Urinary bladder (tissue), 4 donors: ENCODE measurements at places on chromosomes 5 and 9.

GRCh38 chr5:73935719-73936118 lies 309.7 kb downstream of the ARHGEF28 start:
- no peak for DNase-seq

GRCh38 chr5:56673171-56673570 lies 142.2 kb upstream of the MAP3K1 start:
- no peak for DNase-seq

GRCh38 chr9:109241207-109241606 lies 74.2 kb upstream of the FRRS1L start:
- DNase-seq: no peak

GRCh38 chr5:113673041-113673440 lies 159.5 kb downstream of the YTHDC2 start:
- no peak for DNase-seq

GRCh38 chr5:10562201-10563109 lies 1.4 kb upstream of the ANKRD33B start:
- no peak for DNase-seq

DNA sequence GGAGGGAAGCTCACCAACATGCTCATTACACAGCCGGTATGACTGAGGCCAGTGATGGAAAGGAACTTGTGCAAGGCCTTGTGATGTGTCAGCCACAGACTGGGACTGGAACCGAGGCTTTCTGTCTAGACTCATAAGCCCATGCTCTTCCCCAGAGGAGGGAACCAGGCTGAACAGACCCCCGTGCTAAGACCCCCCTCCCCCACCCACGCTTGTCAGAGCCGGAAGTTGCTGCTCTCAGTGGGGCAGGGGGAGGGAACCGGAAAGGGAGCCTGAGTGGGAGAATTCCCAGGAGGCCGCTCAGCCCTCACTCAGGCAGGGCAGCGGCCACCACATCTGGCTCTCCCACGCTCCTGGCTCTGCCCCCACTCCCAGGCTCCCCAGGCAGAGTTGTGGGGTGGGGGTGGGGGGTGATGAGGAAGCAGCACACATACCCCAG lies 4.1 kb upstream of the PDGFRB start:
- DNase-seq: no peak

DNA sequence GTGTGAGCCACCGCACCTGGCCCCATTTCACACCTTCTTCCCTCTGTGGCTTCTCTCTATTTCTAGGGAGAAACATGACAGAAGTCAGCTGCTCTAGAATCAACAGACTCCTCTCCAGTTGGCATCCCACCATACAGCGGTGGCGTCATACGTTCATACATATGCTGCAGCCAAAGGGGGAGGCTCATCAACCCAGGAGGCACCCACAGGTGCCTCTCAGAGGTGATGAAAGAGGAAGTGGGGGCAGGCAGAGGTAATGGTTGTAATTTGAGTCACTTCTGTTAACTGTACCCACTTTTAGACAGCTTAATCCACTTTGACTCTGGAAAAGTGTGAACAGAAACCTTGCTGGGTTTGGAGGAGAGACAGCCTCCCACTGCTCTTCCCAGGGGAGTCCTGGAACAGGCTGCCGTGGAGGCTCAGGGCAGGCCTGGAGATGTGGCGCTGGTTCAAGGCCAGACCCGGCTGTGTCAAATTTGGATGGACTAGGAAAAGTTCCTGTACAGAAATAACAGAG lies 47.3 kb upstream of the SUB1 start:
- DNase-seq: no peak

GRCh38 chr5:129099184-129099569 lies 4.6 kb downstream of the ISOC1 start:
- no peak for DNase-seq

DNA sequence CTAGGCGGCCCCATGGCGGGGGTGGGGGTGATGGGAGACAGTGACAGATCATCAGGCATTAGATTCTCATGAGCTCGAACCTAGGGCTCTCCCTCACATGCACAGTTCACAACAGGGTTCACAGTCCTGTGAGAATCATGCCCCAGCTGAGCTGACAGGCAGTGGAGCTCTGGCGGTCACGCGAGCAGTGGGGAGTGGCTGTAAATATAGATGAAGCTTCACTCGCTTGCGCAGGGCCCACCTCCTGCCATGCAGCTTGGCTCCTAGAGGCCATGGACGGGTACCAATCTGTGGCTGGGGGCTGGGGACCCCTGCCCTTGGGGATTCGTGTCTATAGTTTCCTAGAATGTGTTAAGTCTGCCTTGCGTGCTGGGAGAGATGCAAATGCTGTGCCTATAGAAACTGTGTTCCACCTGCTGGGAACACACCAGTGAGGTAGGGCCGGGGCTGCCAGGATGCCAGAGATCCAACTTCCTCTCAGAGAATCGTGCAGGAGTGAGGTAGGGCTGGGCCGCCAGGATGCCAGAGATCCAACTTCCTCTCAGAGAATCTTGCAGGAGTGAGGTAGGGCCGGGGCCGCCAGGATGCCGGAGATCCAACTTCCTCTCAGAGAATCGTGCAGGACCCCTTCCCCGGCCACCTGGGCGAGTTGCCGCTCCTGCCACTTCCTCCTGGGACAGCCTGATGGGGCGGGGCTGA lies 14.1 kb upstream of the EXOC3 start:
- DNase-seq: no peak

- DNase-seq: no peak
Measured at GRCh38 chr5:35404701-35405100, 174.4 kb upstream of the PRLR start.

- peak; percentile 97 for DNase-seq
Measured at GRCh38 chr9:6008169-6008979, 7.0 kb downstream of the RANBP6 start.

- no peak for DNase-seq
Measured at GRCh38 chr9:27485158-27485557, 38.9 kb upstream of the IFNK start.

DNA sequence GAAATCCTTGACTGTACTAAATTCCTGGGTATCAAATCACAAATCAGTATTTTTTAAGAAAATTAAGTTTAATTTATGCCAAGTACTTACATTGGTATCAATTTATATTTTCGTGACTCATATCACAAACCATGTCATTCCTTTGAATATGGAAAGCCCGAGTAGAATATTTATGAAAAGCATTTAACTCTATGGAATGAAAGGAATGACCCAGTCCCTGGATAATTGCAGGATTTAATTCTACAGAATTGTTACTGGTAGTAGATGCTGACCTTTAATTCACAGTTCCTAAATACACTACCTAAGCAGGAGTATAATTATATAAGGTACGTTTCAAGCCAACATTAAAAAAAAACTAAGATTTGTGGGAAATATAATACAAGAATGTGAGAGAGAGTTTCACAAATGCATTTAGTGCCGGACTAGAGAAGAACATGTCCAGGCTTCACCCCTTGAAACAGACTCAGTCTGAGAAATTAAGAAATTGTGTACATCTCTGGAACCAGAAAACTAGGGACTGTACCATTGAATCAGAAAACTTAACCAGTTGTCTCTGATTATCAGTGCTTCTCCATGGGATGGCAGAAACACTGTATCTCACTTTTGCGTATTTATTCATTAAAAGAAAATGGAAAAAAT lies 28.5 kb upstream of the PLPPR1 start:
- no peak for DNase-seq

GRCh38 chr5:145056800-145057199 lies 778.3 kb downstream of the PRELID2 start:
- DNase-seq: no peak

GRCh38 chr9:99040911-99041582 lies 63.9 kb upstream of the TGFBR1 start:
- no peak for DNase-seq

DNA sequence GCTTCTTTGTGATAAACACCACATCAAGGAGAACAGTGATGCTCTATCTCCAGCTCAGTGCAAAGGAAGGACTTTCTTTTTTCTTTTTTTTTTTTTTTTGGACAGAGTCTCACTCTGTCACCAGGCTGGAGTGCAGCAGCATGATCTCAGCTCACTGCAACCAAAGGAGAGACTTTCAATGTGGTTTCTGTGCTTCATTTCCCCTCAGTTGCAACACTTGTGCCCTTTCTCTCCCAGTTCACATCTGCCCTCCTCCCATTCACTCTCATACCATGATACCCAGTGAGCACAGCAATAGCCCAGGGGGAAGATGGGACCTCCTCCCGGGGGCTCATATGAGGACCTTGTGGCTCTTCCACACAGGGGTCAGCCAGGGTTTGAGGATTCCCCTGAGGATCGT lies 110.0 kb downstream of the MTRR start:
- DNase-seq: no peak

DNA sequence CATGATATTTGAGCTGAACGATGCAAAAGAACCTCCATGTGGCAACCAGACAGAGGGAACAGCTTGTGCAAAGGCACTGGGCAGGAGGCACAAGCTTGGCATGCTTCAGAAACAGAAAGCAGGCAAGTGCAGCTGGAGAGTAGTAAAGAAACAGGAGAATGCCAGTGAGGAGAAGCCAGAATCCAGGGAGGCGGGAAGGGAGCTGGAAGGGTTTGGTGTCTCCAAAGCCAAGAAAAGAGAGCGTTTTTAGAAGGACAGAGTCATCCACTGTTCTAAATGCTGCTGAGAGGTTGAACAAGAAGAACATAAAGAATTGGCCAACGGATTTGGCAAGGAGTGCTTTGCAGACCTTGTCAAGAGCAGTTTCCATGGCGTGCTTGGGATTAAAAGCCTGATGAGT lies 124.7 kb downstream of the TLE1 start:
- no peak for DNase-seq

- no peak for DNase-seq
Measured at GRCh38 chr9:74921737-74922136, 31.0 kb downstream of the C9orf40 start.

DNA sequence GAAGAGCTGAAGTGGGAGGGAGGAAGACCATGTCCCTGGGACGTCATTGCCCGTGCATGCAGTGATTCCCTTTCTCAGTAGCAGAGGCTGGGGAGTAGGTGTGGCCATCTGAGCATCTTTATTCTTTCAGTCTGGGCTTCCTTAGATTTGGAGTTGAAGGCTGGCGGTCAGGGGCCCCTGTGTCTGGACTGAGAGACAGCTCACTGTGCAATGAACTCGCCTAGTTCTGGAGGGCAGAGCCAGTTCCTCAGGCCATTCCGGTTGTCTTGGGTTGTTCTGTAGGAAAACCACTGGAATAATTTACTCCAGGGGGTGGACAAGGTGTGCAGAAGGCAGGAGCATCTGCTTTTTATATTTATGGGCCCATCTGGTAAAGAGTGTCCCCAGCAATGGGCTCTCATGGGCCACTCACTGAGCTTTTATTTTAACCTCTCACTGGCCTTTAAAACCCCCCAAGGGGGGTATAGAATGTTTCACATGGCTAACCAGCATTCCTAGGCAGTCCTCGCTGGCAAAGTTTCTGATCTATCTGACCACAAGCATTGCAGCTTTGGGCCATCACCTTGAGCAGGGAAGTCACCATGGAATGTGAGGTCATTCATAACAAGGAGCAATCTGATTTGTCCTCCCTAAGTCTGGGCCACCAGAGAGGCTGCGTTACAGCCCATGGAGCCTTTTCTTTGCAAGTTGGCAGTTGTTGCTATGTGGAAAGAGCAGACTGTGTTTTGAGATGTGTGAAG lies 9.2 kb downstream of the STC2 start:
- no peak for DNase-seq

DNA sequence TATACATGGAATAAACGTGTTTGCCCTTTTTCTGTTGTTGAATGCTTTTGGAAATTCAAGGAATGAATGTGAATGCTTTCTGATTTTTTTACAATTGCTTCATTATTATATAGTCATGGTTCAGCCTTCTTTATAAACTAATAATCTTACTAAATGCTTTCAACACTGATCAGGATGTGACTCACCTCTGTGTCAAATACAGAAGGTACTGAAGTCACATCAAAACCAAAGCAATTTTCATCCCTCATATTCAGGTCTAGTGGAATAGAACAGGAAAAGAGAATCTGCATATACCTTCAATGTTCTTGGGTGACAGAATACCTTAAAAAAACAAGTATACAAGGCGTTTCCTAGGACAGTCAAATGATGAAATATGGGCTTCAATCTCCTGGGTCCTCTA lies 170.7 kb downstream of the PDE4D start:
- no peak for DNase-seq

- no peak for DNase-seq
Measured at GRCh38 chr9:133354766-133355165, 1.5 kb downstream of the SURF1 start.

DNA sequence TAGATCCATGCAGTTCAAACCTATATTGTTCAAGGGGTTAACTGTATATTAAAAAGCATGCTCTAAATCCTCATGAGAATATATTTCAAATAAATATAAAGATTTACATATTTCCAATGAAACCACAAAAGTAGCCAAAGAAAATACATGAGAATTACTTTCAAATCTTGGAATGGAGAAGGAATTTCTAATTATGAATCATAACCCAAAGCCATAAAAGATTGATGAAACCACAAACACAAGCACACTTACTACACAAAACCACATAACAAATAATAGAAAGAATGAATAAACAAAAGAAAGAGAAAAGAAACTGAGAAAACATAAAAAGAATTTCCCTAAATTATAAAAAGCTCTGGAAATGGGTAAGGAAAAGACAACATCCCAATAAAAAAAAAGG lies 16.0 kb downstream of the ERP44 start:
- no peak for DNase-seq

DNA sequence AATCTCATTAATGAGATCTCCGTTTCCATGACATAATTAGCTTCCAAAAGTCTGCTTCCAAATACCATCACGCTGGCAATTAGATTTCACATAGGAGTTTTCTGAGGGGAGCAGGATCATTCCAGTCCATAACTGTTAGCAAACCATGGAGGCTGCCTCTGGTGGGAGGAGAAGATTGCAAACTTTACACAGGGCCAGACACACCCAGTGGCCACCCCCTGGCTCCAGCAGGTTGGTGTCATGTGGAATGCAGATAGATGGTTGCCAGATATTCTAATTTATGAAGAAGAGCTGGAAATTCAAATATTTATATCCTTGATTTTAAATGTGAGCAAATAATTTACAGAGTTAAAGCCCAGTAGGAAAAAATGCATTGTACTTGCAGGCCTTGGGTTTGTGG lies 164.2 kb downstream of the ICE1 start:
- no peak for DNase-seq

- DNase-seq: peak; percentile 29
Measured at GRCh38 chr9:90546200-90546599, 96.4 kb downstream of the DIRAS2 start.

DNA sequence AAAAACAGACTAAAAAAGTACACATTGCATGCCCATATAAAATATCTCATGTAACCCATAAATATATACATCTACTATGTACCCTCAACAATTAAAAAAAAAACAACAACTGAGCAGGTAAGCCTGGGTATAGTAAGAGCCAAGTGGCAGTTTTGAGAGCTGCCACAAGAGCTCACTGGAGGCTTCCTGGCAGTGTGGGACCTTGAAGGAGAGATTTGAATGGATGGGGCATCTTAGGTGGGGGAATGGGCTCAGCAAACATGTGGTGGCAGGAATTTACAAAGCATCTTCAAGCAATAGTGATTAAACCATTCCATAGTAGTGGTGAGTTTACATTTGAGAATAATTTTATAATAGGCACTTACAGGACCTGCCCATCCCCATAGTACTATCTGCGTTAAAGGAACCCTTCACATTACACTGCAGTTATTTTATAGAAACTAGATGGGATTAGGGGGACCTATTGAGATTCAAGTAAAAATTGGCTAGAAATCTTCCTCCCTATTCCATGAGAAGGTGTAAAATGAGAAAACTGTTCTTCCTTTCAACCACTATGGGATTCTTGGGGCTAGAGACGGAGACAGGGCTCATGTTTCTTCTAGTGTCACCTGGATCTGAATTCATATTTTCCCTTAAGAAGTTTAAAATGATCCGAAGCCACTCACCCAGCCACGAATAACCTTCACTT lies 6.9 kb downstream of the MEGF10 start:
- no peak for DNase-seq
